ENCODE measurements at places on chromosomes 3 and 15.

- DNase-seq: no peak
Observed at GRCh38 chr3:42262525-42262924, 3.5 kb downstream of the CCK start.

- no peak for DNase-seq
Observed at GRCh38 chr15:68581725-68582124, 2.9 kb downstream of the CORO2B start.

GRCh38 chr3:29137601-29138000 lies 143.3 kb upstream of the RBMS3 start:
- no peak for DNase-seq

- no peak for DNase-seq
Observed at GRCh38 chr15:67774626-67775025, 50.7 kb upstream of the SKOR1 start.

- no peak for DNase-seq
Observed at GRCh38 chr3:114104414-114104813, 47.9 kb downstream of the QTRT2 start.

Measured in tibial nerve (tissue), 4 donors.